ENCODE measurements at places on chromosomes 13 and 19. TPM values are rescaled to one million over a fixed set of nuclear protein-coding genes. Genes with fewer than 3 reads are reported as not detected.
A peak's percentile ranks its signal among the peaks of the same experiment; 100 is the strongest.

- DNase-seq = no peak
These were observed at the start of gene NKG7 for GRCh38 chr19:51372649-51373504. NKG7 (minus strand) TSS chr19:51372654; CDS start chr19:51372535, 119 bp downstream.

GRCh38 chr19:18895038-18895823 lies 727 bp downstream of the CERS1 start:
- no peak for DNase-seq

DNA sequence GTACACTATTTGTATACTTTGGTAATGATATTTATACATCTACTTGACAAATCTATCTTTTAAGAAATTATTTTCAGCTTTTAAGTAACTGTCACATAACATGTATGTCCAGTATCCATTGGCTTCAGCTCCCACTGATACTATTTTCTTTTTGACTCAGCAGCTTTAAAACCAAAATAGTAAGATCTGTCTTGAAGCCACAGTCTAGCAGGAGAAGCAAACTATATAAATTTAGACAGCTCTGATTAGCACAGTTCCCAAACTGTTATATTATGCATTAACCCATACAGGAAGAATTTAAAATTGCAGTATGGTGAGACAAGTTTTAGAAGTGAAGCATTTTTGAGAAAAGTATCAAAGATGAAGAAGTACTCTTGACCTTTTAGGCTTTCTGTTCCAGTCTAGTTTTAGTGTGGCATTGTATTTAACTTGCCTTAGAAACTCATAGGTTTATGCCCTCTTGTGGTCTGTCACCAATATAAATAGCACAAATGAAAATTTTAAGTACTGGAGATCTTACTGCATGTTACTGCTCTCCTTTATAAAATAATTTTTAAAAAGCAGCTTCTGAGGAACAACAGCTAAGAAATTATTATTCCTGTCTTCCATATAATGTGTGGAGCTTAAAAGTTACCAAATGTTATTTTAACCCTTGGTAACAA lies 24.7 kb downstream of the URI1 start:
- no peak for DNase-seq

DNA sequence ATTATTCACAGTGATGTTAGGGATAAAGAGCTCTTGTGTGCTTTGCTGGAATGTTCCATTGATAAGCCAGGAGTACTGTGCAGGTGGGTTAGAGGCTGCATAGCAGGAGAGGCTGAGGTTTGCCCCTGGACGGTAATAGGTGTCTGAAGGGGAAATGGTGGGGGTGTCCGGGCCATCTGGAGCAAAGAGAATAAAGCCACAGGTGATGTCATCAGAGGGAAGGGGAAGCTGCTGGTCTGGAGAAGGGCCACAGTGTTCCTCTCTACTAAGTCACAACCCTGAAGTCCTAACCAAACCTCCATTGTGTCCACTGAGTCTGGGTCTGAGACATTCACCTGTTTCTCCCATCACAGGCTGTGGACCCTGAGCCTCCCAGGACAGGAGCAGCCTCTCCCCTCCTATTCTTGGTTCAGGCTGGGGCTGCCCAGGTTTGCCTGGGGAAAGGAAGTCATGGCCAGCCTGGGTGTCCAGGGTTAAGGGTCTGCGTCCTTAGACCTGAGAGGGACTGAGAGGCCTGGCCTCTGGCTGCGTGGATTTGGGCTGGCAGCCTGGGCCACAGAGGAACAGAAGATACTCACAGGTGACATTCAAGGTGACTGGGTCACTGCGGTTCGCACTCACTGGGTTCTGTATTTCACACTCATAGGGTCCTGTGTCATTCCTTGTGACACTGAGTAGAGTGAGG lies 6.8 kb downstream of the CEACAM1 start:
- no peak for DNase-seq

GGN gene
- total RNA-seq = 1.3 TPM

- DNase-seq = peak; percentile 60
These were observed 2.5 kb upstream of the ZNF121 start for GRCh38 chr19:9586764-9587163.

- DNase-seq = no peak
These were observed 205.5 kb downstream of the EFNB2 start for GRCh38 chr13:106329941-106330340.

ATP7B gene
- 4.3 TPM for total RNA-seq

C2CD4C gene
- 0.55 TPM for total RNA-seq

DNA sequence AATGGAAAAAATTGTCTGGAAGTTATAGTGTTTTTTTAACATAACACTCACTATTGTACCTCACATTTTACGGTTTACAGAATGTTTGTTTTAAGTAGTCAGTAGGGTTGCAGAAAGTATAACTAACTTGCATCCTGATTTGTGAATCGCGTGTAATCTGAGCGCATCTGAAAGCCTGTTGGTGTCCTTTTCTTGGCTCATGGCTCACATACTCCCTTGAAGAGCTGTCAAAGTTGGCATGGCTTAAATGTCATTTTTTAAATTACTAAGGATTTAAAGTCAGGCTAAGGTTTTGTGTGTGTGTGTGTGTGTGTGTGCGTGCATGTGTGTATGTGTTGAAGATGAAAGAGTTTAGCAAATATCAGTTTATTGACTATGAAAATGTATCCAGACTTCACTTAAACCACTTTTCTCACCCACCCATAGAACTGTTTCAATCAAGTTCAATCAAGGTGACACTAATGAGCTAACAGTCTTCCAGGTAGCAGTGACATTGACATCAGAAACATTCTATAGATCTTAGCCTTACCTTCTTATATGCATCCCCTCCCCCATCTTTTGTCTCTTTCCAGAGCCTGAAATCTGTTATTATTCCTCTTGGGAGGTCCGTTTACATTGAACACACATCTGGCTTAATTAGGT lies 480.4 kb upstream of the SGCG start:
- DNase-seq = no peak

GRCh38 chr19:11448923-11449554 lies 13.6 kb downstream of the PRKCSH start:
- DNase-seq = no peak

DNA sequence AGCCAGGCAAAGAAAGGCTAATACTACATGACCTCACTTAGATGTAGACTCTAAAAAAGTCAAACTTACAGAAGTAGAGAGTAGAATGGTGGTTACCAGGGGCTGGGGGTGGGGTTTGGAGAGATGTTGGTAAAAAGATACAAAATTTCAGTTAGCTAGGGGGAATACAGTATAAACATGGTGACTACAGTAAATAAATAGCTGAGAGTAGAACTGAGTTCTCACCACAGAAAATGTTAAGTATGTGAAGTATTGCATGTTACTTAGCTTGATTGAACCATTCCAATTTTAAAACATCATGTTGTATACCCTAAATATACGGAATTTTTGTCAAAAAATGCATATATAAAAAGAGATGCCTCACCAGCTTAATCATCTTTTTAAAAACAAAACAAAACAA lies 67.5 kb upstream of the DOCK9 start:
- DNase-seq = no peak

GRCh38 chr13:35954207-35954560 lies 177.0 kb downstream of the DCLK1 start:
- no peak for DNase-seq

- DNase-seq = no peak
These were observed 38.3 kb downstream of the PEX11G start for GRCh38 chr19:7450243-7451223.

DNA sequence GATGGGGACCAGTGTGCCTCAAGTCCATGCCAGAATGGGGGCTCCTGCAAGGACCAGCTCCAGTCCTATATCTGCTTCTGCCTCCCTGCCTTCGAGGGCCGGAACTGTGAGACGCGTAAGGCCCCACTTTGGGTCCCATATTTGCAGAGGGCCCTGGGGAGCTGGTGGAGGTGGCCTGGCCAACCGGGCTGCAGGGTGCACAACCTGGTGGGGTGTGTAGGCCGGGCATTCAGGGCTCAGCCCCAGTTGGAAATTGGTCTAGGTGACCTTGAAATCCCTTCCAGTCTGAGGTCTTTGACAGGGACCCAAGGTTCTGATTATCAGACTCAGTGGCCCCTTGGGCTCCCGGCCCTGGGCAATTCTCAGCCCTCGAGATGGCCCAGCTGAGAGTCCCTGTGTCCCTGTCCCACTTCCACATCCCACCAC lies 8.3 kb downstream of the F7 start:
- no peak for DNase-seq

DNA sequence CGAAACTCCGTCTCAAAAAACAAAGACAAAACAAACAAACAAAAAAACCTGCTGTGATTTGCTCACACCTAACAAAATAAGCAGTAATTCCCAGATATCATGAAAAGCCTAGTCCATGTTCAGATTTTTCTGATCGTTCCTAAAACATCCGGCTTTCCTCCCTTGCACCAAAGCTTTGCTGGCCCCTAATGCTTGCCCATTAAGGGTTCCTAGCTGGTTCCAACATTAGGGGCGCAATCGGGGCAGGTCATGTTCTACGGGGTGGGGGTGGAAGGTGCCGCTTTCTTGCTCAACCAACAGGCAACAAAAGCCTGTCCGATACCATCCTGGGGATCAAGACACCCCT lies 25.5 kb upstream of the FXYD3 start:
- no peak for DNase-seq

TSPAN16 gene
- total RNA-seq = not detected

GRCh38 chr19:12581100-12581499 lies 29.5 kb downstream of the ZNF490 start:
- no peak for DNase-seq

DNA sequence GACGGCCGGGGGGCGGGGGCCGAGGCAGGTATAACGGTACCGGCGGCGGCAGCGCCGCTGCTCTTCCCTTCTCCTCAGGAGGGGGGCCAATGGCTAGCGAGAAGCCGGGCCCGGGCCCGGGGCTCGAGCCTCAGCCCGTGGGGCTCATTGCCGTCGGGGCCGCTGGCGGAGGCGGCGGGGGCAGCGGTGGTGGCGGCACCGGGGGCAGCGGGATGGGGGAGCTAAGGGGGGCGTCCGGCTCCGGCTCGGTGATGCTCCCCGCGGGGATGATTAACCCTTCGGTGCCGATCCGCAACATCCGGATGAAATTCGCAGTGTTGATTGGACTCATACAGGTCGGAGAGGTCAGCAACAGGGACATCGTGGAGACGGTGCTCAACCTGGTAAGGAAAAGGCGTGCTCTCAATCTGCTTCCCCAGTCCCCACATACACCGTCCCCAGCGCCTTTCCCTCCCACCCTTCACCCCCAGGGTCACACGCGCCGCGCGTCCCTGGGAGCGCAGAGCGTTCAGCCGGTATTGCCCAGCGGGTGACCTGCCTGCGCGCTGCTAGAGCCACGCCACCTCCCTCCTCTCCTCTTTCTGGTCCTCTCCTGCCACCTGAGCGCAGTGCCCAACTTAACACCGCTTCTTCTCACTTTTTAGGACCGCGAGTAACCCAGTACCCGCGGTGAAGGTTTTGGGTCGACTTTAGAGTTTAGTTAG lies 814 bp downstream of the NBEA start:
- no peak for DNase-seq

Data from right atrium auricular region (tissue), 2 donors.